ENCODE measurements at places on chromosomes 1 and 21.

GRCh38 chr1:40795811-40796586 lies 12.4 kb downstream of the KCNQ4 start:
- DNase-seq: no peak

- no peak for DNase-seq
Observed at GRCh38 chr1:228937851-228938536, 202.7 kb downstream of the RHOU start.

GRCh38 chr1:225965231-225965630 lies 24.2 kb upstream of the LEFTY2 start:
- DNase-seq: no peak

GRCh38 chr1:209483691-209484090 lies 99.8 kb upstream of the CAMK1G start:
- no peak for DNase-seq

GRCh38 chr1:49971088-49971487 lies 52.7 kb downstream of the AGBL4 start:
- no peak for DNase-seq

- DNase-seq: no peak
Observed at GRCh38 chr1:44820328-44821239, 12.3 kb downstream of the BTBD19 start.

DNA sequence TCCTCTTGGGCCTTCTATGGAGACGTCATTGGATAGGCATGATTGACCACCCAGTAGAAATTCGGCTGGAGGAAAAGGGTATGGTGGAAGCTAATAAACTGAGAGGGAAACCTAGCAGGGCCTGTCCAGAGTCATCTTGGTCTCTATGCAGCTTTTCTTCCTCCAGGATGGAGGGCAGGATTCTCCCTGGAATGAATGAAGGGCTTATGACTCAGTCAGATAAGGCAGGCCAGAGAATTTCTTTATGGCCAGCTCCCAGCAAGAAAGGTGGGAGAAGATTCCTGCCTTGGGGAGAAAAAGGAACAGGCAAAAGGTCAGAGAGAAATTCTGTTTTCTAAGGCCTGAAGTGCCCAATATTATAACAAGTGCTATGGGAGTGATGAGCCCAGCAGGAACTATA lies 17.1 kb downstream of the FBLIM1 start:
- no peak for DNase-seq

DNA sequence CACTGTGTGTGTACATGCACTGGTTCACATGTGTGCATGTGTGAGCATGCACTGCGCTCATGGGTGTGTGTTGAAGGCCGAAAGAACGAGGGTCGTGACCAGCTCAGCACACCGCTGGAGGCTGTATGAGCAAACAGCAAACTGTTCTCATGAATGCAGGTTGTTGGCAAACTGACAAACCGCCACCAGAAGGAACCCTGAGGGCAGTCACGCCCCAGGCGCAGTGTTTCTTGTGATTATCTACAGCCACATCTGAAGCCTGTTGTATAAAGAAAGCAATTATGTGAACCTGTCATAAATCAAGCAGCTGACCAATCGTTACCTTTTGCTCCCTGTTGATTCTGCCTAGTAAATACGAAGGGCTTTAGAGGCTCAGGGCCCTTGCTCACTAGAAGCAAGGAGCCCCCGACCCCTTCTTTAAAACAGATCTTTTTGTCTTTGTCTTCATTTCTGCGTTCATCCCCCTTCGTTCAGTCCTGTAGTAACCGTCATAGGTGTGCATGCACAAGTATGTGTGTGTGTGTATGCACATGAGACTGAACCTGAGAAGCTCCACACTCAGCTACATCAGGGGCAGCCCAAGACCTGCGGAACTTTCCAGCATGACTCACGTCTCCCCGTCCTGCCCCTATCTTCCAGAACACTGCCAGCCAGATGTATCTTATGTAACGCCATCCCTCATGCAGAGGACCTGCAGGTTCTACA lies 16.8 kb upstream of the RIPK4 start:
- DNase-seq: no peak

DNA sequence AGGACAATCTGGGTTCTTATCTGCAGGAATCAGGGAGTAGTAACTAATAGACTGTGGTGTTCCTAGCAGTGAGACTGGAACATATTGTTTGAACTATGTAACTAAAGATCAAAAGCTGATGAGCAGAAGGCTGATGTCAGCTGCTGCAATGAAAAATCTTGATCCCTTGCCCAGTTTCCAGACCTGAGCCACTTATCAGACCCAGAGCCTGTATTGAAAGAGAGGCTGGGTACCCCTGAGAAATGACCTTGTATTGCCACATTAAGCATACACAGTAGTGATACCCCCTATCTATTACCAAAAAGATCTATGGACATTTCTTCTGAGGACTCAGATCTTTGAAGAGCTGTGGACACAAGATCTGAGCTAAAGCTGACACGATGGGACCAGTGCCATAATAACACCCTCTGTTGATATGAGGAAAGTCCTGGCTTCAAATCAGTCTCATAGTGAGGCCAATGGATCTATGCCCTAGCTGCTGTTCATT lies 178.0 kb upstream of the GALNT2 start:
- DNase-seq: no peak

DNA sequence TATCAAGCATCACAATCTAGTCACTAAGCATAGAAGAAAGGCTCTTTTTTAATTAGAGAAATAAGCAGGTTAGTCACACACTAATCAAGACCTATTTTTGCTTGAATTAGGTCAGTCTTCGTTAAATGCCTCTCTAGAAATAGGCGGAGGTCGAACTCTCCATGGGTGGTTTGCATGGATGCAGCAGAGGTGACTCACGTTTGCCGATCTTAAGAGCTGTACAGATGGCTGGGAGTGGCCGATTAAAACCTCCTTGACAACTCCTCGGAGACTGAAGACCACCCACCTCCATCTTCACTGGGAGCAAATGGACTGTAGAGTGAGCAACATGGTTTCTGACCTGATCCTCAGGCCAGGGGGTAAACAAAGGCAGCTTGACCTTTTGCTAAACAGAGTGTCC lies 249.3 kb downstream of the ZNF648 start:
- peak; percentile 1 for DNase-seq

DNA sequence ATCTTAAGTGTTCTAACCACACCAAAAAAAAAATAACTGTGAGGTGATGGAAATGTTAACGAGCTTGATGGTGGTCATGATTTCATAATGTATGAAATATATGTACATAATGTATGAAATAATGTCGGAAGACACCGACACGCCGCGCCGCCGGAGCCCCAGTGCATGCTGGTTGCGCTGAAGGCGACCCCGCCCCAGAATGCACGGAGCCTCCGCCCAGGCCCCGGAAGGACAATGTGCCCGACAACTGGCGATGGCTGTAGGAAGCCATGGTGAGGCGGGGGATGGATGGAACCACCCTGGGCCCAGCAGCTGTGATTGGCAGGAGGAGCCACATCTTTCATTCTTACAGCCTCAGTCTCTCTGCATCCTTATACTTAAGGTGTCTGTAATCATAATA lies 7.4 kb downstream of the OR2T10 start:
- no peak for DNase-seq

- no peak for DNase-seq
Observed at GRCh38 chr1:15709226-15709625, 25.1 kb downstream of the PLEKHM2 start.

- no peak for DNase-seq
Observed at GRCh38 chr1:227884370-227885134, 63.2 kb downstream of the WNT9A start.

DNA sequence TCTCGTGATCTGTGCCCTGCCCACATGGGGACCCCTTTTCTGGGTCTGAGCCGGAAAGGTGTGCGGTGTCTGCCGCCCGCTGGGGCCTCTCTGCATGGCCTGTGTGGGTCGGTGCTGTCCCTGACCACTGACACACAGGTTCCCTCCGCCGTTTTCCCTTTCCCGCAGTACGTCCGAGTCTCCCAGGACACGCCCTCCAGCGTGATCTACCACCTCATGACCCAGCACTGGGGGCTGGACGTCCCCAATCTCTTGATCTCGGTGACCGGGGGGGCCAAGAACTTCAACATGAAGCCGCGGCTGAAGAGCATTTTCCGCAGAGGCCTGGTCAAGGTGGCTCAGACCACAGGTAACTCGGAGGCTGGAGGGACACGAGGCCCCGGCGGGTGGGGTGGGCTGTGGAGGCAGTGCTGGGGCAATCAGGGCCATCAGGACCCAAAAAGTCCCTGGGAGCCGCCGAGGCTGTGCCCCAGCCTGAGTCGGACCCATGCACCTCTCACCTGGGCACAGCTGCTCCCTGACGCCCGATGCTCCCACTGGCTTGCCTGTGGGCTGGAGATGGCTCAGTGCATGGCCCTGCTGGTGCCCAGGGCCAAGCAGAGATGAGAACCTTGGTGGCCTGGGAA lies 13.3 kb downstream of the TRPM2 start:
- no peak for DNase-seq

GRCh38 chr1:68346188-68346808 lies 103.5 kb downstream of the RPE65 start:
- DNase-seq: peak; percentile 38

DNA sequence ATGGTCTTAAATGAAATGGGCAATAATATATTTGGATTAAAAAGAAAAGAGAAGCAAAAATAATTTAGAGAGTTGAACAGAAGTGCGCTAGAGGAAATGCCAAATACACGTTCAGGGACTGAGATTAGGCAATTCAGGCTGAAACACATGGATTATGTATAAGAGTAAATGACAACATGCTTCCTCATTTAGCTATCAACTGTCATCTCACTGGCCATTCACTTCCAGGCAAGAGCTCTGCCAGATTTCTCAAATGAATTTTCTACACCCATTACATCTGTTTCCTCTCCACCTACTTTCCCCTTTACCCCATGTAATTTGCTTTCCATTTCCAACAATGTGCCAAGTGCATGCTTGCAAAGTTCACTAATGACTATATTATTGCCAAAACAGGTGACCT lies 582.4 kb downstream of the LTN1 start:
- peak; percentile 15 for DNase-seq

GRCh38 chr1:87506147-87506546 lies 177.5 kb downstream of the LMO4 start:
- no peak for DNase-seq

- DNase-seq: no peak
Observed at GRCh38 chr21:24681456-24681855, 925.8 kb downstream of the MRPL39 start.
